Breast epithelium (tissue), 4 donors: ENCODE measurements at places on chromosomes 1 and 21.

DNA sequence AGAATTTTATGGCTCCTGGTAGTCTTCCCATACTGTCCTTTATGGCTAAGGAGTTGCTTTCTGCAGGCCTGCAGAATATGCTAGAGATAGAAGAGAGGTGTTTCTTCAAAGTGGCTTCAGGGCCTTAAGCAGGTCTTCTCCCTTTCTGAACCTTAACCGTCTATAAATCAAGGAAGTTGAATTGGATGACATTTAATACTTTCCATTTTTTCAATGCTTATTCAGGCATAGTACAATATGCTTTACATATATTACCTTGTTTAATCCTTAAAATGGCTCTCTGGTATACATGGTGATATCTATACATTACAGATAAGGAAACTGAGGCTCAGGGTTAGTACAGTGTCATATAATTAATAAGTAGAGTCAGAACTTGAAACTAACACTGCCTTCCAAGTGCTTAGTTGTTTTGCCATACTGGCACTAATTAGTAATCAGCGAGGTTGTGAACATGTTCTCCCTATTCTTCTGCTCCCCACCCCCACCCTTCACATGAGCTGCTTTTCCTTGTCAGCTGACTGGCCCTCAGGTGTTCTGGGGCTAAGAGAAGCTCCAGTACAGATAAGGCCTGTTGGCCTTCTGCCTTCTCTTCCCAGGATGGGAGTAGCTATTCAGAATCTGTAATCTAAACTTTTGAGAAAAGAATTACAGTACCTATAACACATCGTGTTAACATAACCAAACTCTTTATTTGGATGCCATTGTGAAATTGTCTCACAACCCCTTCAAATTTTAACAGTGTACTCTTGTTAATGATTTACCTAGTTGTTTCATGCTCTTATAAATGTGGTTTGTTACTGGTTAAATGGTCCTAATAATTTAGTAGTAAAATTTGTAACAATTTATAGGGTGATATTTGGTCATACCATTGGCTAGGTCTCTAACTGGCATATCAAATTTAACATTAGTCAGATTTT, 13.6 kb downstream of the NFYC start:
- DNase-seq, result no peak

DNA sequence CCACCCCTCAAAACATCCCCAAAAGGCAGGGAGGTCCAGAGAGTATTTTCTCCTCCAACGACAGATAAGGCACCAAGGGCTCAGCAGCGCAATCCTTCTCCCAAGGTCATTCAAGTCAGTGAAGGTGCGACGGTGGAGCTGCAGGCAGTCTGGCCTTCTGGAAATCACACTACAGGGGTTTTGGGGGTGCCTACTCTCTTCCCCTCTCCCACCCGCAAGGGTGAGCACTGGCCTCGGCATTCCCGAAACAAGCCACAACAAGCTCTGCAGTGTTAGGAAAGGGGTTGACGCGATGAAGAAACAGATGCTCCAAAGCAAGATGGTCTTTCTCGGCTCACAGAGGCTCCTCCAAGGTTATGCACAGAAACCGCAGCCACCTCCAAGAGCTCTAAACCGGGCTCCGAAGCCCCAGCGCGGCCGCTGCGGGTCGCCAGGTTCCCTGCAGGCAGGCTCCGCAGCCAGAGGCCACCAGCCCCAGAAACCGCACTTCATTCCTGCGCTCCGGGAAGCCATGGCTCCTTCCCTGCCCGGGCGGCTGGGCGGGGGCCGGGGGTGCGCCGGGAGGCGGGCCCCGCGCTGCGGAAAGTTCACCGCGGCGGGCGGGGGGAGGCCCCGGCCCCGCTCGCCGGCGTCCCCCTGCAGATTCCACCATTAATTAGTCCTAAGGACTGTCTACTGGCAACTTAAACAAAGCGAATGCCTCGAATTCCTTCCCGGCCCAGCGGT, 1.1 kb downstream of the LUZP1 start:
- peak; percentile 43 for DNase-seq

- no peak for DNase-seq
These were observed 18.9 kb upstream of the SPATC1L start for GRCh38 chr21:46203203-46203600.

- DNase-seq, result no peak
These were observed 193.2 kb downstream of the C1orf94 start for GRCh38 chr1:34369701-34370455.

DNA sequence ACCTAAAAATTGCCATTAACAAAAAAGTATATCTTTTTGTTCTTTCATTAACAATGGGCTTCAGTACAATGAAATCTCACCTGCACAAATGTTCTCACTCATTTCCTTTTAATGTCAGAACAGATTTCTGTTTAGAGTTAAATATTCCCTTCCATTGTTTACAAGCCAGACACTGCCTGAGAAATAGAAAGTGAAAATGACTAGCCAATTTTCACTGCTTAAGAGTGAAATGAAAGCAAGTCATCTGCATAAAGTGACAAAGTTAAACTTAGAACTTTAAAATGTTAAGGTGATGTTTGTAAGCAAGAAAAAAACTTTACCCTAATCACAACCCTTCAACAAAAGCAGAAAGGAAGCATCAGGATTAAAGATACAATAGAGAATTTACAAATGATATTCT, 27.5 kb downstream of the COA6 start:
- DNase-seq, result no peak

DNA sequence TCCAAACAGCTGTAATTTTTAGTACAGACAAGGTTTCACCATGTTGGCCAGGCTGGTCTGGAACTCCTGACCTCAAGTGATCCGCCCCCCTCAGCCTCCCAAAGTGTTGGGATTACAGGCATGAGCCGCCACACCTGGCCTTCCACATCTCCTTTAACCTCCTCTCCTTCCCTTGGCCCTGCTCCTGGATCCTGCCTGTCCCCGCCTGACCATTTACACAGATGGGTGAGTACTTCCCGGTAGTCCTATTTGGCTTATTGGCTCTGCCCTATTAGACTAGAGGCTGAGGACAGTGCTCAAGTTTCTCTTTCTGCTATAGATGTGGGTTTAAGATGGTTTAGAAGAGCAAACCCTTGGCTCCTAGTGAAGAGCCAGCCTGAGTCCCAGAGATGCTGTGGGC, 7.1 kb downstream of the PTPN7 start:
- DNase-seq, result no peak

DNA sequence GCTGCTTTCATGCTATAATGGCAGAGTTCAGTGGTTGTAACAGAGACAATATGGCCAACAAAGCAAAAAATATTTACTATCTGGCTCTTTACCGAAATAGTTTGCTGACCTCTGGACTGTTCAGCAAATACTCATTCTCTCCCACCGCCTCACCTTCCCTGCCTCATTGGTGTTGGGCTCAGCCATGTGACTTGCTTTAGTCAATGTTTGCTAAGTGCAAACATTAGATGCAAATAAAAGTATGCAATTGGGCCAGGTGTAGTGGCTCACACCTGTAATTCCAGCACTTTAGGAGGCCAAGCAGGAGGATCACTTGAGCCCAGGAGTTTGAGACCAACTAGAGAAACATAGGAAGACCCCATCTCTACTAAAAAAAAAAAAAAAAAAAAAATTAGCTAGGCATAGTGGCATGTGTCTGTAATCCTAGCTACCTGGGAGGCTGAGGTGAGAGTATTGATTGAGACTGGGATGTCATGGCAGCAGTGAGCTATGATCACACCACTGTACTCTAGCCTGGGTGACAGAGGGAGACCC, 55.1 kb downstream of the RPL5 start:
- no peak for DNase-seq

GRCh38 chr1:150149271-150150132, at the start of gene PLEKHO1:
Gene PLEKHO1 (plus strand): TSS chr1:150149916. CDS start chr1:150150258, 342 bp downstream.
- DNase-seq, result peak; percentile 79

- no peak for DNase-seq
These were observed 39.6 kb downstream of the CAMTA1 start for GRCh38 chr1:6824665-6825368.
